Tibial nerve (tissue), 4 donors: ENCODE measurements at places on chromosomes 2 and 18. TPM values are rescaled to one million over a fixed set of nuclear protein-coding genes. Genes with fewer than 3 reads are reported as not detected.

LRATD1 gene
- total RNA-seq: 1.3 TPM

TUBA4B gene
- total RNA-seq: not detected

SPR gene
- 33.3 TPM for total RNA-seq

ABCG5 gene
- total RNA-seq: not detected

DNA sequence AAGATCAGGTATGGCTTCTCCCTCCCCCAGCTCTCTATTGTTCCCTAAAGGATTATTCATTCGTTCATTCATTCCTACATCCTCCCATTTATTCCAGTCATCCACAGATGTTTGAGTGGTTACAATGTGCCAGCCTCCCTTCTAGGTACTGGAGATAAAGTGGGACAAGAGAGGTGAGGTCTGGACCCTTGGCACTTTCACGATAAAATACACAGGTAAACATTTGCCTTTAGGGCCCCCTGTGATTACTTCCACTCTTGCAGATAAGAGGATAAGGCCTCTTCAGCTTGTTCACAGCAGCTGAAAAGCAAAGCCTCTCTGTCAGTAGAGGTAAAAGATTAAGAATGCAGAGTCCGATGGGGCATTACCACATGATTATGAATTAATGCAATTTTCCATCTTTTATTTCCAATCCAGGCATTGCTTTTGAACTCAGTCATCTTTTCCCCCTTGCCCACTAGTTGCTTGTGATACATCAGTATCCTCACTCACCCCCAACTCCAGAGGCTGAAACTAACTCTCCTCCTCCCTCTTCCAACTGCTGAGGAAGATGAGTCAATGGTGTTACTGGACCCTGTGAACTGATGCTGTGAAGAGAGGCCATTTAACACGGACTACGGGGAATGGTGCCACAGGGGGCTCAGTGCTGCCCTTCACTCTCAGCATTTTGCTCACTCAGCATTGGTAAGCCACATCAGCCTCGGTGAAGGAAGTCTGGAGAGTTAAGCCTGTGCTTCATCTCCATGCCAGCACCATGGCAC, 1.1 kb upstream of the DPP4 start:
- no peak for DNase-seq

GRCh38 chr2:229090225-229090624, 180.9 kb downstream of the PID1 start:
- DNase-seq: no peak

DNA sequence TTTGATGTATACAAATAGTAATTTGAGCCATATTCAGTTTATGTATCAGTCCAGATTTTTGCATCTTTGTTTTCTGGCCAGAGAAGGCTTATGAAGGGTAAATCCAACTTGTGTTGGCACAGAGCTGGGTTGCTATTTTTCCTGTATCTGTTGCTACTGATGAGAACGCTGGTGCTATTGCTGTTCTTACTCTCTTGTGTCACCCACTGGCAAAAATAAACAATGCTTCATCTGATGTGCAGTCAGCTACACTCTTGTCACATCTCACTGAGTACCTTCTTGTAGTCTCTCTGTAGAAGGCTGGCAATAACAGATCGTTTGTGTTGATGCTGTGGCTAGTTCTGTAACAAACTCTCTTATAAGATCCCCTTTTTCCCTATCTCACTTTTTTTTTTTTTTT, 323.4 kb downstream of the CDH19 start:
- no peak for DNase-seq

DNA sequence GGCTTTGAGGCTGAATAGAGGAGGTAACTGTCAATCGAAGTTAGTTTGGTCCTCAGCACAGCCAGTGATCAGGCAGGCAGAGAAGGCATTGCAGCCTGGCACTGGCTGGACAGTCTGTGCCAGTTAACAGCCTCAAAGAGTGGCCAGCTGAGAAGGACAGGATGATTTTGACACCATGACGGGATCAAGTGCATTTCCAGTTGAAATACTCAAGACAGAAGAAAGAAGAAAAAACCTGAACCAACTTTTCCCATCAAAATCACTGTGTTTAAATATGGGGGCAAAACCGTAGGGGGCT, 96.7 kb upstream of the ZCCHC2 start:
- DNase-seq: no peak
